ENCODE measurements at places on chromosomes 11 and 22.

- DNase-seq: peak; percentile 70
Observed at GRCh38 chr11:123478352-123478987, 48.4 kb downstream of the GRAMD1B start.

DNA sequence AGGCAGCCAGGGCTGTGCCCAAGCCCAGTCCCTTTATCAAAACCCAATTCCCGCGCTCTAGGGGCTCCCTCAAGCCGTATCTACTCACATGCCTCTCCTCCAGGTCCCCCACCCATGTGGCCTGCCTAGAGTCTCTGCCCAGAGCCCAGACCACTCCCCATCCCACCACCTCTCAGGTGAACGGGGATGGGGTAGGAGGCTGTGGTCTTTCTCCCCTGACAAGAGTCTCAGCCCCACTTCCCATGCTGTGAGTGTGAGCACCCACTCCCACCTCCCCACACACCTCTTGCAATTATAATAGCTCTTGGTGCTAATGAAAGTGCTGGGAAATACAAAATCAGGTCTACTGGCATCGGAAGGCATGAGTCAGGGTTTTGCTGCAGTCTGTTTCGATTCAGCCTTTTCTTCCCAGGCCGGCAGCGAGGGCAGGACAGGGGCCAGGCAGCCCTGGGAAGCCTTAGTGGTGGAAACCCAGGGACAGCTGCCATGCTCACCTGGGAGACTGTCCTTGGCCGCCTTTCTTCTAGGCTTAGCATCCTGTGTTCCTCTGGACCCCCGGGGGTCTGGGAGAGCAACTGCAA lies 16.7 kb upstream of the TMPRSS4 start:
- no peak for DNase-seq

GRCh38 chr11:1104411-1105182 lies 29.9 kb downstream of the MUC2 start:
- DNase-seq: no peak

GRCh38 chr11:104968856-104969776 lies 742 bp upstream of the CASP4 start:
- no peak for DNase-seq

- DNase-seq: no peak
Observed at GRCh38 chr11:106471276-106471675, 393.8 kb downstream of the AASDHPPT start.

DNA sequence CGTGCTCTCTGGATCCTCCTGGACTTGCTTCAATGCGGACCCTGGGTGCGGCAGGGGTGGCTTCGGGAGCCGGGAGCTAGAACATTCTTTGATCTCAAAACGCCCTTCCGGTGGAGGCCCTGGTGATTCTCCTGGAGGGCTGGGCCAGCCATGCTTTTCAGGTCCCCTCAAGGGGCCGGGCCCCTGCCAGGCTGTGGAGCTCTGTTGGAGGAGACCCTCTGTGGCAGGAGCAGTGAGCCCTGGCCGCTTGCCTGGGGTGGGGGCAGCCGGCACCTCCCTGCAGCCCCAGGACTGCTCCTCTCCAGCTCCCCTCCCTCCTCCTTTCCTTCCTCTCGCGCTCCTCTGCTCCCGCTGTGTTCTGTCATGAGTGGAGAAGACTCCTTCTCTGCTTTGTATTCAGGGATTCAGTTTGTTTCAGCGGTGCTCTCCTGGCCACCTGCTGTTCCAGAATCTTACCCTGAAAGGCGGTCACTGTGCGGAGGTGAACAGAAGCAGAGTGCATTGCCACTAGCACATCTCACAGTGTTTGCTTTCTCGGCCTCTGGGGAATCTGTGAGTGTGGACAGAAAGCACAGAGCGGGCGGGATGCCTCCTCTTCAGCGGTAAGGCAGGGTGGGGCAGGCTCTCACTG lies 289.1 kb downstream of the TBC1D22A start:
- DNase-seq: no peak

- peak; percentile 37 for DNase-seq
Observed at GRCh38 chr11:66112601-66113499, 42.8 kb downstream of the PACS1 start.
